Urinary bladder (tissue), 4 donors: ENCODE measurements at places on chromosomes 12 and 14. TPM values are rescaled to one million over a fixed set of nuclear protein-coding genes. Genes with fewer than 3 reads are reported as not detected.

The TESPA1 gene
- 1.6 TPM for total RNA-seq

The OLR1 gene
- 1.2 TPM for total RNA-seq

The CLECL1 gene
- total RNA-seq = not detected

The TAS2R9 gene
- 0.37 TPM for total RNA-seq

The MCRS1 gene
- 23.0 TPM for total RNA-seq

The BCDIN3D gene
- 5.8 TPM for total RNA-seq

The TAS2R43 gene
- total RNA-seq = 23.7 TPM

The CPNE6 gene
- total RNA-seq = 0.58 TPM

The PARP11 gene
- 23.3 TPM for total RNA-seq

The DDX11 gene
- 29.9 TPM for total RNA-seq

- DNase-seq = no peak
These were observed 1.7 kb downstream of the JDP2 start for GRCh38 chr14:75429562-75429961.

- no peak for DNase-seq
These were observed 1.0 kb upstream of the GPX2 start for GRCh38 chr14:64943556-64943955.

- DNase-seq = no peak
These were observed 193.5 kb upstream of the CNOT2 start for GRCh38 chr12:70049596-70050360.

DNA sequence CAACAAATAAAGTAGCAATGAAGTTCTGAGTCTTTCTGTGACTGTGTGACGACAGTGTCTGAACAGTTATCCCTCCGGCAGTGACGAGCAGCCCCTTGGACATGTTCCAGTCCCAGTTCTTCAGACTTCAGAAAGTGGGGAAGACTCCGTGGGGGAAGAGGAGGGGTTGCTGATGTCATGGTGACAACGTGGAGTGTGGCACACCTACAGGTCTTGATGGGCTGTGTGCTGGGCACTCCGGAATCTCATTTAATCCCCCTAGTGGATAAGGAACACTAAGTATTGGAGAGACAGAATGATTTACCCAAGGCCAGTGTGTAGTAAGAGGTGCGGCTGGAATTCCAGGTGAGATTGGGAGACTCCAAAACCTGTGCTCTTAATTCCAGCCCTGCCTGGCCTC is 280.2 kb downstream of the CACNA1C start:
- no peak for DNase-seq

DNA sequence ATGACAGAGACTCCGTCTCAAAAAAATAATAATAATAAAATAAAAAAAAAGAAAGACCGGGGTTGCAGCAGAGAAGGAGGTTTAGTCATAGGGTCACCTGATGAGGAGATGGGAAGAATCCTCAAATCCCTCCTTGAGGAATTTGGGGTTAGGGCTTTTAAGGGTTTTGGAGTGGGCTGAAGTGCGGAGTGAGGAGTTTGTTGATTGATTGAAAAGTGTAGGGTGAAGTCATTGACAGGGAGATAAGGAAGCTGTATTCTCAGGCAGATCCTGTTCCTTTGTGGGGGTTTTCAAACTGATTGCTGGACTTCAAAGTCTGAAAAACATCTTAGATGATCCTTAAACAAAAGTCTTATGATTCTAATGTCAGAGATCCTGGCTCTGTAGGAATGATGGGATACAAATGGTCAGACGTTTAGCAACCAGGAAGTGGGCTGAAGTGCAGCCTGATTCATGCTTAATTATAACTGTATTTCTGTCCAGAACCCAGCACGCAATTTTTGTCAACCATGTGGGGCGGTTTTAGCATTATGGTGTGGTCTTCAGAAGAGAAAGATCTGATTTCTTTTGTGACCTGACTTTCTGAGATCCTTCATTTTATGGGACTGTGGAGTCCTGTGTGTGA is 16.0 kb downstream of the FNTB start:
- DNase-seq = no peak

DNA sequence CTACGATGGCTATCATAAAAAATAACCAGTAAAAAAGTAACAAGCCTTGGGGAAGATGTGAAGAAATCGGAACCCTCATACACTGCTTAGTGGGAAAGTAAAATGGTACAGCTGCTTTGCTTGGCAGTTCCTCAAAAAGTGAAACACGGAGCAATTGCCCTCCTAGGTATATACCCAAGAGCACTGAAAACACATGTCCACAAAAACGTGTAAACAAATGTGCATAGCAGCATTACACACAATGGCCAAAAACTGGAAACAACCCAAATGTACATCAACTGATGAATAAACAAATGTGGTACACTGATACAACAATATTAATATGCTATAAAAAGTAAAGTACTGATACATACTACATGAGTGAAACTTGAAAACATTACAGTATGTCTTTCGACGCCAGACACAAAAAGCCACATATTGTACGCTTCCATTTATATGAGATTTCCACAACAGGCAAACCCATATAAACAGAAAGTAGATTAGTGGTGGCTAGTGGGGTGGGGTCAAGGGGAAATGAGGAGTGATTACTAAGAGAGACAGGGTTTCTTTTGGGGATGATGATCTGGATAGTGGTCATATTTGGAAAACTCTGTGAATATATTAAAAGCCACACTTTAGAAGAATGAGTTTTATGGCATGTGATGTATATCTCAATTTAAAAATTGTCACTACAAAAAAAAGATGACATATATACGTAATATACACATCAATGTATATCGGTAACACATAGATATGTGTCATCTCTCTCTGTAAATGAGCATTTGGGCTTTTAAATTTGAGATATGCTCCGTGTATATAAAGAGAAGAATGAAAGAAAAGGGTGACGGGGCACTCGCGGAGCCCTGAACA is 996 bp downstream of the SLC41A2 start:
- DNase-seq = no peak

GRCh38 chr12:124423761-124424515 is 129.0 kb downstream of the RFLNA start:
- no peak for DNase-seq

GRCh38 chr14:103825101-103825500 is 22.3 kb downstream of the PPP1R13B start:
- no peak for DNase-seq

GRCh38 chr14:68191567-68192321 is 372.2 kb downstream of the RAD51B start:
- peak; percentile 71 for DNase-seq

- DNase-seq = peak; percentile 84
These were observed 57.4 kb upstream of the KCNJ8 start for GRCh38 chr12:21831791-21832344.

DNA sequence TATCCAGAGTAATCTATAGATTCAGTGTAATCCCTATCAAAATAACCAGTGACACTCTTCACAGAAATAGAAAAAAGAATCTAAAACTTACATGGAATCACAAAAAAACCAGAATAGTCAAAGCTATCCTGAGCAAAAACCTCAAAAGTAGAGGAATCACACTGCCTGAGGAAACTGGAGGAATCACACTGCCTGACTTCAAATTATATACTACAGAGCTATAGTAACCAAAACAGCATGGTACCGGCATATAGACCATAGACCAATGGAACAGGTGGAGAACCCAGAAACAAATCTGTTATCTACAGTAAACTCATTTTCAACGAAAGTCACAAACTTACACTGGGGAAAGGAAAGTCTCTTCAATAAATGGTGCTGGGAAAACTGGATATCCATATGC is 244.0 kb downstream of the FUT8 start:
- no peak for DNase-seq
